ENCODE measurements at places on chromosomes 5 and 9. TPM values are rescaled to one million over a fixed set of nuclear protein-coding genes. Genes with fewer than 3 reads are reported as not detected.

IFNK gene
- total RNA-seq, result not detected

C5orf58 gene
- not detected for total RNA-seq

FOXD1 gene
- 50.0 TPM for total RNA-seq

LVRN gene
- not detected for total RNA-seq

LCN2 gene
- total RNA-seq, result not detected

All from GM23248 (cell line).